ENCODE measurements at places on chromosomes 16 and 17.

DNA sequence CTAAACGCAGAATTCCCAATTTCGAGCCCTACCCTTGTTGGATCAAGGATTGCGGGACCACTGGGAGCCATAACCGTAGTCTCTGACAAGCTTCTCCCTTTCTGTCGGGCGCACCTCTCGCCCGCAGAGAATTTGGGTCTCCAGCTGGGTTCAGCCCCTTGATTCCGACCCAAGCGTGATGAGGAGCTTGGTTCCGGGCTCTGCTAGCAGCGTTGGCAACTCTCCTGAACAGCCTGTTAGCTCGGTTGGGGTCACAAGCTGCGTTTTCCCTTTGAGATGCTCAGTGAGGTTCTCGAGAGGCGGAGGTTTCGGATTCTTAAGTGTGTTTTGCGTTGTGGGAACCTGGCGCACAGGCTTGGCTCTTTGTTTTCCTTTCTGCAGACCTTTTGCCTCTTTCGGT is 655 bp downstream of the ATXN1L start:
- H3K36me3 ChIP-seq = peaks cover 18% of the 10 kb centered on the region
- H3K4me1 ChIP-seq = no peaks in the 10 kb centered on the region
- H3K4me3 ChIP-seq = peak overlapping the region; percentile 97
- no peaks in the 10 kb centered on the region for H3K27me3 ChIP-seq
- H3K27ac ChIP-seq = no peak overlapping the region
- no peak for DNase-seq

DNA sequence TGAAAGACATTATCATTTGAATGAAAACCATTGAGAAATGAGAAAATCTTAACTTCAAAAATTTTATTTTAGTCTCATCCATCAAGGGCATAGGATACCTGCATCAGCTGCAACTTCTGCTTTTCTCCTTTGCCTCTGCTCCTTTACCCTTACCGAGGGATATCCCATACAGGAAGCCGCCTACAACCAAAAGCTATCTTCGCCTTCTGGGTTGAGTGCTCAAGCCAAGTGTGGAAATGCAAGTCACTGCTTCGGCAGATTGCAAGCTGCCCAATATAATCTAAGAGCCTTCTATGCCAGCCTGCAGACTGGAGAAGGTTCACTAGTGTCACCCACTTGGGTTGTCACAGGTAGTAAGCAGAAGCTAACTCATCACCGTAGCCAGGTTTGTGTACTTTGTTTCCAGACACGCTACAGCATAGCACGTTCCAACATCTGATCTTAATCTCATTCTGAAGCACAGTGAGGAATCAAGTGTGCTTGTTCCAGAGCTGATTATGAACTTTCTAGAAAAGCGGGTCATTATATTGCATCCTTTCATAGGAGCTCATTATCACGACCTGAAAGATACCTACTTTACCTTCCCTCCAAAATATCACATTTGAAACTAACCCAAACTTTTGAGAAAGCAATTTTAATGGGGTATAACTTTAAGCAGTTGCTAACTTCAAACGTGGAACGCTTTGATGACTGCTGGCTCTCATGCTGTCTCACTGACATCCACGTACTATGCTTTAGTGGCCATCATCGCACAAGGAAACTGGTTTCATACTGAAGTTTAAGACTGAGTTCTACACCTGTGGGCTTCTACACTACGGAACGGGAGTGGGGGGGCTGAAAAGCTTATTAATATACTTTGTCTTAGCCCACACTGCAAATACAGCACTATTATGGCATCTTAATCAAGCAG is 8.0 kb upstream of the UNK start:
- no peak overlapping the region for H3K27ac ChIP-seq
- no peaks in the 10 kb centered on the region for H3K4me1 ChIP-seq
- no peak overlapping the region for H3K4me3 ChIP-seq
- no peaks in the 10 kb centered on the region for H3K27me3 ChIP-seq

DNA sequence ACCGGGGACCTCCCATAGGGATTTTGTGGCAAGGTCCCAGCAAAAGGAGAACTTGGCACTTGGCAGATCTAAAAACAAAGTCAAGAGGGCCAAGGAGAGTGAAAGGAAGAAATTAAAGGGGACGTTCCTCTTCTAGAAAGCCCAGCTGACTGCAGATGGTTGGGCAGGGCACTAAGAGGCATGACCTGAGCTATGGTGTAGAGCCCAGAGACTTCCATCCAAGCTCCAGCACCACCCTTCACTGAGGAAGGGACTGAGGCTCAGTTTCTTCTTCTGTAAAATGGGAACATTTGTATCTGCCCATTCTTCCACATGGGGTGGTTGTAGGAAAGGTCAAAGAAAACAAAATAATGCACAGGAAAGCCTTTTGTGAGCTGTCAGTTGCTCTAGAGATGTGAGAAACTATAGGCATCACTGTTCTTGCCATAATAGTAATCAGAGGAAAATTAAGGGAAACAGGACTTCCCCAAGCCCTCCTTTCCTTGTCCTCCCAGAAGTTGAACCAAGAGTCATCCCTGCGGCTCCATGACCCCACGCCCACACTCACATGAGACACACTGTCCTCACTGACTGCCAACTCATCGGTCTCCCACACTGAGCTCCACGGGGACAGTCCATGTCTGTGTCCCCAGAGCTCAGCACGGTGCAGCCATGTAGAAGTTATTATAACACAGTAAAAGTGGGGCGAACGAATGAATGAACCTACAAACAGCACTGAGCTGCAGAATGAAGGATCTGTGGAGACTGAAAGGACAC is 10.4 kb downstream of the CD300LF start:
- no peak overlapping the region for H3K4me3 ChIP-seq
- H3K27ac ChIP-seq = no peak overlapping the region
- no peaks in the 10 kb centered on the region for H3K27me3 ChIP-seq
- H3K4me1 ChIP-seq = no peaks in the 10 kb centered on the region
- no peak for DNase-seq

- no peak overlapping the region for H3K4me3 ChIP-seq
- H3K4me1 ChIP-seq = no peaks in the 10 kb centered on the region
- H3K36me3 ChIP-seq = no peaks in the 10 kb centered on the region
Measured at GRCh38 chr17:41932816-41933389, 2.5 kb downstream of the ODAD4 start.

GRCh38 chr16:88970050-88970449 is 7.0 kb downstream of the CBFA2T3 start:
- H3K27me3 ChIP-seq = no peaks in the 10 kb centered on the region
- no peak for DNase-seq
- no peaks in the 10 kb centered on the region for H3K4me1 ChIP-seq
- H3K4me3 ChIP-seq = no peak overlapping the region
- H3K27ac ChIP-seq = no peak overlapping the region

- peaks cover 4% of the 10 kb centered on the region for H3K4me1 ChIP-seq
- H3K27ac ChIP-seq = no peak overlapping the region
- no peaks in the 10 kb centered on the region for H3K27me3 ChIP-seq
- no peak for DNase-seq
Measured at GRCh38 chr16:4263504-4264436, 9.1 kb downstream of the TFAP4 start.

GRCh38 chr16:86894029-86894567 is 315.7 kb downstream of the FOXL1 start:
- H3K4me1 ChIP-seq = no peaks in the 10 kb centered on the region
- no peak overlapping the region for H3K27ac ChIP-seq
- H3K36me3 ChIP-seq = no peaks in the 10 kb centered on the region
- no peaks in the 10 kb centered on the region for H3K27me3 ChIP-seq
- DNase-seq = no peak
- H3K4me3 ChIP-seq = no peak overlapping the region

GRCh38 chr17:56320443-56320842 is 167.2 kb downstream of the ANKFN1 start:
- peaks cover 3% of the 10 kb centered on the region for H3K4me1 ChIP-seq
- DNase-seq = no peak
- H3K36me3 ChIP-seq = no peaks in the 10 kb centered on the region
- H3K27ac ChIP-seq = no peak overlapping the region
- no peak overlapping the region for H3K4me3 ChIP-seq

DNA sequence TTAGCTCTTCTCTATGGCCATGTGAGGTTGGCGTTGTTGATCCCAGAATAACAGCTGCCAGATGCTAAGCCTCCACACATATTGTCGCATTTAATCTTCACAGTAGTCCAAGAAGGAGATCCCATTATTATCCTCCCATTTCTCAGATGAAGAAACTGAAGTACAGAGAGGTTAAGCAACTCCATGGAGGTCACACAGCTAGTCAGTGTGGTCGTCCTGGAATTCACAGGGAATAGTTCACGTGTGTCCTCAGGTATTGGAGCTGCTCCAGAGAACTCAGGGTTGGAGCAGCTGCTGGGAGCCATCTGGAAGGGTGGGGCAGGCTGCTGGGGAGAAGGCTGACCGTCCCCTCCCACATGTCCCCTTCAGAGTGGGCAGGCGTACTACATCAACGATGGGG is 19.5 kb downstream of the SDR42E2 start:
- no peak overlapping the region for H3K4me3 ChIP-seq
- no peaks in the 10 kb centered on the region for H3K27me3 ChIP-seq
- no peaks in the 10 kb centered on the region for H3K36me3 ChIP-seq
- no peaks in the 10 kb centered on the region for H3K4me1 ChIP-seq
- no peak for DNase-seq
- no peak overlapping the region for H3K27ac ChIP-seq

- H3K27me3 ChIP-seq = no peaks in the 10 kb centered on the region
- DNase-seq = no peak
- peaks cover 12% of the 10 kb centered on the region for H3K4me1 ChIP-seq
- no peak overlapping the region for H3K27ac ChIP-seq
- no peak overlapping the region for H3K4me3 ChIP-seq
Measured at GRCh38 chr17:263773-264172, 82.3 kb upstream of the DOC2B start.

- H3K36me3 ChIP-seq = peaks cover 3% of the 10 kb centered on the region
- no peak overlapping the region for H3K27ac ChIP-seq
- no peak for DNase-seq
- no peaks in the 10 kb centered on the region for H3K27me3 ChIP-seq
- H3K4me3 ChIP-seq = peak overlapping the region; percentile 33
- H3K4me1 ChIP-seq = peaks cover 12% of the 10 kb centered on the region
Measured at GRCh38 chr17:78131172-78132083, 857 bp downstream of the TMC8 start.

GRCh38 chr17:28225271-28225670 is 93.7 kb upstream of the TMEM97 start:
- peaks cover 6% of the 10 kb centered on the region for H3K4me1 ChIP-seq
- no peak for DNase-seq
- H3K36me3 ChIP-seq = no peaks in the 10 kb centered on the region
- H3K27ac ChIP-seq = no peak overlapping the region

DNA sequence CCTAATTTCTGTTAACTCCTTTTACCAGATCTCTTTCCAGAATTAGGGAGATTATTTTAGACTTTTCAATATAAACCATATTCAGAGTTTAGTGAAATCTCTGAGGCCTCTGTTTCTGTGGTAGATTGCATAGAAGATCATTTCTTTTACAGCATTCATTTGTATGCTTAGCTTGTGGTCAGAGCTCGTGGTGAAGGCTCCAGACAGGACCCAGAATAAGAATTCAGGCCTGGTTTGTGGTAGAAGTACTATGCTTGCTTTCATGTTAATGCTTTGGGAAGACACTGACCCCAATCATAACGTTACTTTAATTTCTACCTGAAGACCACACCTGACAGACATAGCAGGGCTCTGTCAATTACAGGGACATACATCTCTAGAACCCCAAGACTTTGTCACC is 258.1 kb downstream of the FTO start:
- H3K27me3 ChIP-seq = no peaks in the 10 kb centered on the region
- H3K36me3 ChIP-seq = no peaks in the 10 kb centered on the region
- H3K4me3 ChIP-seq = no peak overlapping the region
- H3K27ac ChIP-seq = no peak overlapping the region

GRCh38 chr17:78379131-78379491 is 662 bp downstream of the PGS1 start:
- H3K4me3 ChIP-seq = peak overlapping the region; percentile 77
- no peak for DNase-seq
- peaks cover 9% of the 10 kb centered on the region for H3K4me1 ChIP-seq
- H3K27me3 ChIP-seq = no peaks in the 10 kb centered on the region
- H3K27ac ChIP-seq = no peak overlapping the region

- no peak overlapping the region for H3K27ac ChIP-seq
- no peak for DNase-seq
- H3K4me1 ChIP-seq = peaks cover 5% of the 10 kb centered on the region
- no peaks in the 10 kb centered on the region for H3K36me3 ChIP-seq
- H3K27me3 ChIP-seq = no peaks in the 10 kb centered on the region
Measured at GRCh38 chr16:87874639-87875427, 5.5 kb upstream of the SLC7A5 start.

GRCh38 chr16:55503726-55504550 is 4.9 kb upstream of the LPCAT2 start:
- DNase-seq = no peak
- no peaks in the 10 kb centered on the region for H3K27me3 ChIP-seq
- H3K36me3 ChIP-seq = no peaks in the 10 kb centered on the region
- H3K4me3 ChIP-seq = no peak overlapping the region
- no peak overlapping the region for H3K27ac ChIP-seq
- H3K4me1 ChIP-seq = peaks cover 2% of the 10 kb centered on the region

DNA sequence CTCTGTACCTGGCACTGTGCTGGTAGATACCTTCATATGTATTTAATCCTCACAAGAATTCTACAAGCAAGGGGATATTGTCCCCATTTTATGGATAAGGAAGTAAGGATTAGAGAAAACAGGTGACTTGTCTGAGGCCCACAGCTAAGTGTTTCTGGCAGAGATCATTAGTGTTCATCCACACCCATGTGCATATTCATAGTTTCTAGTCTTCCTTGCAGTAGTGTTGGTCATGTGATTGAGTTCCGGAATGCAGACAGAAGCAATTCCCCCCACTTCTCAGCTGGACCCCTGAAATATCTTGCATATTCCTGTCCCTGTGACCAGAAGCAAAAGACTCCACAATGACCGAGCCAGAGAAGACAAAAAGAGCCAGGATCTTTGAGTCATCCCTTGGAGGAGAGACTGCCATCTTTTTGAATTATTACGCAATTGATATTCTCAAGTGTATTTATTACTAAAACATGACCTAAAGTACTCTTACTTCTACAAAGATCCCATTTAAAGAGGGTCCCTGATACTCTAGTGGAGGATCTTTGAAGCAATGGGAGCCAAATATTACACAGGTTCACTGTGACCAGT is 43.4 kb downstream of the SOX9 start:
- no peak overlapping the region for H3K4me3 ChIP-seq
- no peak overlapping the region for H3K27ac ChIP-seq
- DNase-seq = no peak

DNA sequence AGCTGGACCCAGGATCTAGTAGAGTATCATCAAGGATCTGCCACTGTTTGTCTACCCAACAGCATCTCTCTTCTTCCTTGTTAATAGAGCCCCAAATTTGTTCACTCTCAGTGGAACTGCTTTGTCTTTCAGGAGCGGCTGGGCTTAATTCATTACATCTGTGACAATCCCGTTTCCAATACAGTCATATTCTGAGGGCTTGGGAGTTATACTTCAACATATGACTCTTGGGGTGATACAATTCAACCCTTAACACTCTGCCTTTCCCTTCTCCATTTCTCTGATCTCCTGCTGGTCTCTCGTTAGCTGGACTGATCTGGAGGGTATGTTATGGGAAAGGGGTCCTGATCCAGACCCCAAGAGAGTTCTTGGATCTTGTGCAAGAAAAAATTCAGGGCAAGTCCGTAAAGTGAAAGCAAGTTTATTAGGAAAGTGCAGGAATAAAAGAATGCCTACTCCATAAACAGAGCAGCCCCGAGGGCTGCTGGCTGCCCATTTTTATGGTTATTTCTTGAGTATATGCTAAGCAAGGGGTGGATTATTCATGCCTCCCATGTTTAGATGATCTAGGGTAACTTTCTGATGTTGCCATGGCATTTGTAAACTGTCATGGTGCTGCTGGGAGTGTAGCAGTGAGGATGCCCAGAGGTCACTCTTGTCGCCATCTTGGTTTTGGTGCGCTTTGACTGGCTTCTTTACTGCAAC is 42.4 kb downstream of the IQCK start:
- DNase-seq = no peak
- no peaks in the 10 kb centered on the region for H3K27me3 ChIP-seq
- no peaks in the 10 kb centered on the region for H3K36me3 ChIP-seq
- H3K4me1 ChIP-seq = no peaks in the 10 kb centered on the region
- H3K27ac ChIP-seq = no peak overlapping the region
- H3K4me3 ChIP-seq = no peak overlapping the region
